ENCODE measurements at places on chromosomes 5 and 9. TPM values are rescaled to one million over a fixed set of nuclear protein-coding genes. Genes with fewer than 3 reads are reported as not detected.

Gene KIF4B
- total RNA-seq: 0.05 TPM

Gene KLHL3
- 0.34 TPM for total RNA-seq

Gene TAF11L10
- not detected for total RNA-seq

Gene IFNA5
- not detected for total RNA-seq

Gene SIGMAR1
- 158 TPM for total RNA-seq

Gene PCDH12
- 0.02 TPM for total RNA-seq

Gene PDCD1LG2
- 0.46 TPM for total RNA-seq

Gene CBY3
- not detected for total RNA-seq

Gene ITGA2
- total RNA-seq: 21.7 TPM

Gene JADE2
- total RNA-seq: 32.2 TPM

Gene FOXD4L3
- 0.18 TPM for total RNA-seq
